ENCODE measurements at places on chromosomes 7 and 10.

DNA sequence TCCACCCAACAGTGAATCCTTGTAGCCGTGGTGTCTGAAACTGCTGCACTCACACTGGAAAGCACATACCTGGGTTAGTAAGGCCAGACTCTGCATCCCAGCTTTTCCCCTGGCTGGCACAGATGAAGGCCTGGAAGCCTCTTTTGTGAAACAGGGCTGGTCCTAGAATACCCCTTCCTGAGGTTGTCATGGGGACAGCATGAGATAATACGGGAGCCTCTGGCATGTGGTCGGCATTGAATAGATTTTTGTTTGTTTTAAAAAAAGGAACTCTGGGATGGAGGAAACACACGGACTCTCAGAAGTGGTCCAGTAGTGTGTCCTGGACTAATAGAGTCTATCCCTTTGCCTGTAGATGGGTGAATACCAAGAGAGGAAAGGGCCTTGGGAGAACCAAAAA, 129.7 kb downstream of the TMEM178B start:
- DNase-seq: no peak

DNA sequence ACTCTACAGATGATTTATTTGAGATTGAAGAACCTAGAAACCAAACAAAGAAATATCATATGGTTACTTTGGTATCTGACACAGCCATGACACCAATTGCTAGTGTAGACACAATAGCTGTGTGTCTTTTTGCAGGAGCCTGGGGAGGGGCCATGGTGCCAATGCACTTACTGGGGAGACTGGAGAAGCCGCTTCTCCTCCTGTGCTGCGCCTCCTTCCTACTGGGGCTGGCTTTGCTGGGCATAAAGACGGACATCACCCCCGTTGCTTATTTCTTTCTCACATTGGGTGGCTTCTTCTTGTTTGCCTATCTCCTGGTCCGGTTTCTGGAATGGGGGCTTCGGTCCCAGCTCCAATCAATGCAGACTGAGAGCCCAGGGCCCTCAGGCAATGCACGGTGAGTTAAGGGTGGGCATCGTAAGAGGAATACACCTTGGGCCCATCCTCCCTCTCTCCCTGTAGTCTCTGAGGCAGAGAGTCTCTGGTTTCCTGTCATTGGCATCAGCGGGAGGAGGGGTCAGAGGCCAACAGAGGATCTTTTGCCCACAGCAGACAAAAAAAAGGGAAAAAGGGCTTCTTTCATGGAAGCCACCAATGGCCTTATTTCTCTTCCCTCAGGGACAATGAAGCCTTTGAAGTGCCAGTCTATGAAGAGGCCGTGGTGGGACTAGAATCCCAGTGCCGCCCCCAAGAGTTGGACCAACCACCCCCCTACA, 1.2 kb downstream of the TMEM139 start:
- DNase-seq: no peak

DNA sequence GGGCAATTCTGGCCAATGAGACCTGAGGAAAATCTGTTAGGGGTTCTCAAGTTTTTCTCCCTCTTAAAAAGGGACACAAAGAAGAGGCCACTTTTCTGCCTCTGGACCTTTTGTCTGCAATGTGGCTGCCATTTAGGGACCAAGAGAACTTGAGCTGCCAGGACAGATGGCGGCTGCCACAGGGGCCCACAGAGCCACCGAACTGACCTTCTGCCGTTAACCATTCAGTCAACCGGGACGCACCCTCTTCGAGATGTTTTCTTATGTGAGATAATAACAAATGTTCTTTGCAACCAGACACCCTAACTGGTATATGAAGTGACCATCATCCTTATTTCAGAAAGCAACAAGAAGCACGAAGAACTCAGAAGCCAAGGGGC, 29.2 kb downstream of the GSDME start:
- no peak for DNase-seq

- no peak for DNase-seq
These were observed 109.0 kb downstream of the LRMDA start for GRCh38 chr10:75540357-75540966.

DNA sequence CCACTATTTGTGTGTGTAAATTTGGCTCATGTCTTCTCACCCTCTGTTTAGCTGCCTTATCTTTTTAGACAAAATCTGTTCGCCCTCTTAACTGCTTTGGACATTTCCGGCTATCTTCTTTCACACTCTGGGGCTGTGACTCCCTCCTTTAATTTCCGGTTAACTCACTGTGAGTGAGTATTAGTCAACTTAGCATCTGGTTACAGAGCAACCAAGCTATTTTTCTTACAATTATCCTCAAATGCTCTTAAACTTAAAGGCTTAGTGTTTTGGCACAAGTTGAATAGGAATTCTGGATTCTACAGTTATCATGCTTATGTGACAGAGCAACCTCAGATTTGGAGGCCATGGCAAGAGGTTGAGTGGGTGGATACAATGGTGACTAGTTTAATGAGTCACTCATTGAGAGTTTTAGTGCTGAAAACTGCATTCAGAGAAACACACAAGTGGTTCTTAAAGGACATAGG, 177.6 kb upstream of the SEMA3A start:
- DNase-seq: no peak

DNA sequence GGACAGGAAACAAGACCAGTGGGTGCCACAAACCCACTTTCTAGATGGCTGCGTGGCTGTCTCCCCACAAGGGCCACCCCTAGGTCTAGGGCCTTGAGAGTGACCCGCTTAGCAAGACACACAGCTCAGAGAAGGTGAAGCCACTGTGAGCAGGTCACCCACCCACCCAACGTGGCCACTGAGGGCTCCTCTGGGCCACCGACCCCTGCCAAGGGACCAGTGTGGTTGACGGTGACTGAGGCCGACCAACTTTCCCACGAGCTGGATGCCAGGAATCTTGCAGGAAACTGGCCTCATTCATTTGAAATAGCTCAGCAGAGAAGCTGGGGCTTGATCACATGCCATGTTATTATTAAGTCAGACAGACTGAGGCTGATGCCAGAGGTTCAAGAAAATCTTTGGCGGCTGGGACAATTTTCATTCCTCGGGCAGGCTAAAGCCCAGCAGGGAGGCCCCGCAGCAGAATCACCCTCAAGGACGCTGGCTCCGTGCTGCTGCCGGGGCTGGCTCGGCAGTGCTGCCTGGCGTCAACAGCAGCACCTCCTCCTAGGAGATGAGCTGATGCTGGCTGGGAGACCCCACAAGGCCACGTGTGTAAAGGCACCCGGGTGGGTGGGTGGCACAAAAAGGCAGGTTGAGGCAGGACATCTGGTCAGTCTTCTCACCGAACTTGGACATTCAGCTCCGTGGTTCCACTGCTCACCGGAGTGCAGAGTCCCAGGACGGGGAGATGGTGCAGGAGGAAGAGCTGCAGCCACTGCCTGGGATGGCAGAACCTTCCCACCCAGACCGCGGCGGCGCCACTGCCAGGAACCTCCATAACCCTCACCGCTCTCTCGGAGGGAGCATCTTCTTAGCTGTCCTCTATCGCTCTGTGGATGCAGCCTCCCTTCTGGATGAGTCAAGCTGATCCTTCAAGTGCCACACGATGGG, 57.8 kb downstream of the ZRANB1 start:
- no peak for DNase-seq

DNA sequence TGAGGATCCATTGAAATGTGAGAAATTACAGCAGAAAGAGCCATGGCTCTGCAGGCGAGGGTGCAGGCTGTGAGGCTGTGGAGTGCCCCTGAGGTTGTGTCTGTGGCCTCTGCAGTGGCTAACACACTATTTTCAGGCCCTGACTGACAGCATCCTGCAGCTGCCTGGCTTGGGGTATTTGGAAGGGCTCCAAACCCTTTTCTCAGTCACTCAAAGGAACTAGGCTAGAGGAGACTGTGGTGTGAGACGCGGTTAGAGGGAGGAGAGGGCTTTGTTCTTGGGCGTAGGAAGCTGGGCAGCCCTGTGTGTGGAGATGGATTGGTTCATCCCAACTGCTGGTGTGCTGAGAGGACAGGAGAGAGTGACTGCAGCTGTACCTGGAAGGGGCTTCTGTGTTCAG, 134.9 kb downstream of the RAMP3 start:
- DNase-seq: no peak

DNA sequence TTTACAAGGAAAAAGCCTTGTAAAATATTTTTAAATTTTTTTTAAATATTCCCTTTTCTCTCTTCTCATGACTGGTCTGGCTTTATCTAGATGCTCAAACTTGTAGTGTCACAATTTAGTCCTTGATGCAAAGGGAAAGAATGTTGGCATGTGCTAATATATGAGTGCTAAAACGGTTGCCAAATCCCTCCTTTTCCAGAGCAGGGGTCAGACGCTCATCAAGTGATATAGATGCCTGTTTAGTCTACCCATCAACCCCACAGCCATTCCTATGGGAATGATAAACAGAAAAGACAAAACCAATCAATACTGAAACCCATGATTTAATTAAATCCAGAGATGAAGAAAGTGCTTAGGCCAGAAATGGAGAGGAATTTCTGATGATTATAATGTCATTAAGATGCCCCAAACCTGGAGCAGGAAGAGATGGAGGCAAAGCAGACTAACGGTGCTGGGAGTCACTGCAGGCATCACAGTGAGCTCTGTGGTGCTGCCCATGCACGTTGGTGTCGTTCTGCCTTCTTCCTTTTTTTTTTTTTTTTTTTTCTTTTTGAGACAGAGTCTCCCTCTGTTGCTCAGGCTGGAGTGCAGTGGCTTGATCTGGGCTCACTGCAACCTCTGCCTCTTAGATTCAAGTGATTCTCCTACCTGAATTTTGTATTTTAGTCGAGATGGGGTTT, 210.1 kb upstream of the STK17A start:
- DNase-seq: no peak

DNA sequence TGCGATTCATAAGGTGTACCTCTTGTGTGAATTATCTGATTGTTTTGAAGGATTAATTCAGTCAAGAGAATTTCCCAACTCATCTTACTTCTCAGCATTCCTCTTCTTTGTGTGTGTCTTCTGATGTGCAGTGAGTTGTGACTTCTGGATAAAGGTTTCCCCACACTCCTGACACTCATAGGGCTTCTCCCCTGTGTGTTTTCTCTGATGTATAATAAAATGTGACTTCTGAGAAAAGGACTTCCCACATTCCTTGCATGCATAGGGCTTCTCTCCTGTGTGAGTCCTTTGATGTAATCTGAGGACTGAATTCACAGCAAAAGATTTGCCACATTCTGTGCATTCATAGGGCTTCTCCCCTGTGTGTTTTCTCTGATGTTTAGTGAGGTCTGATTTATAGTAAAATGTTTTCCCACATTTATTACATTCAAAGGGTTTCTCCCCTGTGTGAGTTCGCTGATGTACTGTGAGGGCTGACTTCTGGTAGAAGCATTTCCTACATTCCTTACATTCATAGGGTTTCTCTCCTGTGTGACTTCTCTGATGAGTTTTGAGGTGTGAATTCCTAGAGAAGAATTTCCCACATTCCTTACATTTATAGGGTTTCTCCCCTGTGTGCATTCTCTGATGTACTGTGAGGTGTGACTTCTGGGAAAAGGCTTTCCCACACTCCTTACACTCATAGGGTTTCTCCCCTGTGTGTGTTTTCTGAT, 24.2 kb downstream of the ZNF25 start:
- DNase-seq: no peak

All from brain pericyte (primary cell).